ENCODE measurements at places on chromosomes 12 and 14. TPM values are rescaled to one million over a fixed set of nuclear protein-coding genes. Genes with fewer than 3 reads are reported as not detected.

GRCh38 chr12:122835750-122836026, 431 bp downstream of the HIP1R start:
- no peak for DNase-seq

GRCh38 chr14:84591827-84592445, 938.0 kb upstream of the FLRT2 start:
- DNase-seq, result no peak

DNA sequence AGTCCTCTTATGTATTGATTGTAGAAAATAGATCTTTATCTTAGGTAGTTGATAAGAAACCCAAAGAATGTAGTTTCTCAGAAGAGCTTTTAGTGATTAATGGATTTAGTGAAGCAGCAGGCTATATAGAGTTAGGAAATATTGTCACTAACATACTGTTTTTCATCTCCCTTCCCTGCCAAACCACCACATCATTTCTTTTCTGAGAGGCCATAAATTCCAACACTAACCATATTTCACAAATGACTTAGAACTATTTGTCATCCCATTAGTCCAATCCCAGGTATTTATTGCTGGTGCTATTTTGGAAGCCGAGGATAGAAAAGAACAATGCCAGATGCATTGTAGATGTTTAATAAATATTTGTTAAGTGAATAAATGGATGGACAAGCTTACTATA, 185.7 kb downstream of the KICS2 start:
- no peak for DNase-seq

- no peak for DNase-seq
Measured at GRCh38 chr12:27979145-27979544, 6.6 kb upstream of the PTHLH start.

DNA sequence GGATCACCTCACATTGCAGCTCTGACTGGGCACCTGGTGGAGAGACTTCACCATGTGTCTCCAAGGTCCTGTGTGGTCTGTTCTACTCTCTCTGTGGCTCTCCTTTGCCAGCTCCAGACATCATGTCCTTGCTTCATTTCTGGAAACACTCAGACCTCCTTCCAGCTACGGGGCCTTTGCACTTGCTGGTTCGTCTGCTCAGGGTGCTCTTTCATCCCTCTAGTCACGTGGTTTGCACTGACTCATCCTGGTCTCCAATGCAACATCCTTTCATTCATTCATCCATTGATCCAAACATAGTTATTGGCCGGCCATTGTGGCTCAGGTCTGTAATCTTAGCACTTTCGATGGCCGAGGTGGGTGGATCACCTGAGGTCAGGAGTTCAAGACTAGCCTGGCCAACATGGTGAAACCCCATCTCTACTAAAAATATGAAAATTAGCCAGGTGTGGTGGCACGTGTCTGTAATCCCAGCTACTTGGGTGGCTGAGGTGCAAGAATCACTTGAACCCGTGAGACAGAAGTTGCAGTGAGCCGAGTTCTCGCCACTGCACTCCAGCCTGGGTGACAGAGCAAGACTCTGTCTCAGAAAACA, 23.9 kb upstream of the CCDC63 start:
- DNase-seq, result no peak

DNA sequence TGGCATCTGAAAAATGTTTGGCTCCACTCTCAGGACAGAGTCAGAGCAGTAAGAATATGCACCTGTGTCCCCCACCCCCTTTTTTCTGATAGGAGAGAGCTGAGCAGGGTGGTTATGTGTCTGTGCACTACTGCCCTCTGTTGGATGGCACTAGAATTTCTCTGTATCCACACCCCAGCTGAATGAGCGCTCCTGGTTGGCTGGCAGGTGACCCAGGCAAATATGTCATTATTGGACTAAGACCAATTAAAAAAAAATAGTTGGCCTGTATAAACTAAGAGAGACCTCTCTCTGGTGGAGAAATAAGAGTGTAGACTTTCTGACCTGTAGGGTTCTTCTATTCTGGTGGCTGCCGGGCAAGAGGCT, 107.0 kb downstream of the PTCSC3 start:
- DNase-seq, result peak; percentile 60

- DNase-seq, result no peak
Measured at GRCh38 chr12:48601013-48601756, 31.3 kb upstream of the LALBA start.

DNA sequence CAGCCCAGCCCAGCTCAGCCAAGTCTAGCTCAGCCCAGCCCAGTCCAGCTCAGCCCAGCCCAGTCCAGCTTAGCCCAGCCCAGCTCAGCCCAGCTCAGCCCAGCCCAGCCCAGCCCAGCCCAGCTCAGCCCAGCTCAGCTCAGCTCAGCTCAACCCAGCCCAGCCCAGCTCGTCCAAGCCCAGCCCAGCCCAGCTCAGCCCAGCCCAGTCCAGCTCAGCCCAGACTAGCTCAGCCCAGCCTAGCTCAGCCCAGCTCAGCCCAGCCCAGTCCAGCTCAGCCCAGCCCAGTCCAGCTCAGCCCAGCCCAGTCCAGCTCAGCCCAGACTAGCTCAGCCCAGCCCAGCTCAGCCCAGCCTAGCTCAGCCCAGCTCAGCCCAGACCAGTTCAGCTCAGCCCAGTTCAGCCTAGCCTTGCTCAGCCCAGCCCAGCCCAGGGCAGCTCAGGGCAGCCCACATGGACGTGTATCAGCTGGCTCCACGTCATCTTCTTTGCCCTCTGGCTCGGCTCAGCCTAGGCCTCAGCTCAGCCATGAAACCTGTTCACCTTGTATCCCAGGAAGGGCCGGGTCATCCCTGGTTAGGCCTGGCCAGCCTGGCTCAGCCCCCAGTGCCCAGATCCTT, 185.6 kb downstream of the TMEM121 start:
- DNase-seq, result no peak

DNA sequence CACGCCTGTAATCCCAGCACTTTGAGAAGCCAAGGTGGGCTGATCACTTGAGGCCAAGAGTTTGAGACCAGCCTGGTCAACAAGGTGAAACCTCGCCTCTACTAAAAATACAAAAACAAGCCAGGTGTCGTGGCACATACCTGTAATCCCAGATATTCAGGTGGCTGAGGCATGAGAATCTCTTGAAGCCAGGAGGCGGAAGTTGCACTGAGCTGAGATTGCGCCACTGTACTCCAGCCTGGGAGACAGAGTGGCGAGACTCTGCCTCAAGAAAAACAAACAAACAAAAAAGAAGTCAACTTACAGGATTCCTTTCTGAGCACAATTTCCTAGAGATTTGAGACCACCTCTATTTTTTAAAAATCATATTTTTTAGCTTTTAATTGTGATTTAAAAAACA, 45.3 kb downstream of the DGLUCY start:
- no peak for DNase-seq

- DNase-seq, result no peak
Measured at GRCh38 chr12:56450241-56450640, 1.0 kb upstream of the TIMELESS start.

- DNase-seq, result no peak
Measured at GRCh38 chr12:27422697-27423096, 23.8 kb upstream of the SMCO2 start.

GRCh38 chr14:32428875-32429274, 99.8 kb downstream of the AKAP6 start:
- DNase-seq, result no peak

- DNase-seq, result no peak
Measured at GRCh38 chr12:57610554-57611107, 604 bp upstream of the ARHGEF25 start.

GRCh38 chr12:122062832-122063693, 15.5 kb upstream of the MLXIP start:
- DNase-seq, result peak; percentile 76

The P2RX2 gene
- 4.7 TPM for polyA plus RNA-seq

GRCh38 chr14:96959992-96960391, 162.8 kb downstream of the VRK1 start:
- DNase-seq, result no peak

DNA sequence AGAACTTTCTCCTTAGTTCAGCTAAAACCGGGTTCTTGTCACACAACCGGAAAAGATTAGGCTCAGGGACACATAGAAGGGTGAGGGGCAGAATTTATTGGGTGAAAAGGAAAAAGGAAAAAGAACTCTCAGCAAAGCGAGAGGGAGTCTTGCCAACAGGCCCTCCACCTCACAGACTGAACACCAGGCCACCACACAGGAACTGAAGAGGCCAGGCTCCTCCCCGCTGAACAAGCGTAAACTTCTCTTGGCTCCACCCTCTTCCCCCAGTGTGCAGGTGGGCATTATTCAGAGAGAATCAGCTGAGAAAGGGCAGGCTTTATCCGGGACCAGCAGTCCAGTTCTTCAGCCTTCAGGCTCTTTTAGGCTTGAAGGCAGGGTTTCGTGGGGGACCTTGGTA, 125.6 kb upstream of the FGD4 start:
- DNase-seq, result peak; percentile 22

DNA sequence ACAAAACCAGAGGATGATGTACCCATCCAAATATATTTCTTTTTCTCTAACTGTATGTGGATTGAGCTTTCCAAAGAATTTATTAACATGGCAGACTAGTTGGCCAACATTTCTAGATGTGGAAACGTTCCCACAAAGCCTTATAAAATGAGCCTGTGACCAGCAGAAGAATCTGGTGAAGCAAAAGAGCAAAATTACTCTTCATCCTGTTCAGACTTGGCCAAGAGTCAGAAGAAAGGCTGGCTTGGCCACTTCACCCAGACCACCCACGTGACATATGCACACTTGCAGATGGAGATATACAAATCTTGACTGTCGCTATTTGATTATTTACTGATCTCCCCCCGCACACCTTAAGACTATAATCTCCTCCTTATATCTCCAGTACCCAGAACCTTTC, 96.7 kb downstream of the NUAK1 start:
- peak; percentile 7 for DNase-seq

The EPYC gene
- not detected for polyA plus RNA-seq

DNA sequence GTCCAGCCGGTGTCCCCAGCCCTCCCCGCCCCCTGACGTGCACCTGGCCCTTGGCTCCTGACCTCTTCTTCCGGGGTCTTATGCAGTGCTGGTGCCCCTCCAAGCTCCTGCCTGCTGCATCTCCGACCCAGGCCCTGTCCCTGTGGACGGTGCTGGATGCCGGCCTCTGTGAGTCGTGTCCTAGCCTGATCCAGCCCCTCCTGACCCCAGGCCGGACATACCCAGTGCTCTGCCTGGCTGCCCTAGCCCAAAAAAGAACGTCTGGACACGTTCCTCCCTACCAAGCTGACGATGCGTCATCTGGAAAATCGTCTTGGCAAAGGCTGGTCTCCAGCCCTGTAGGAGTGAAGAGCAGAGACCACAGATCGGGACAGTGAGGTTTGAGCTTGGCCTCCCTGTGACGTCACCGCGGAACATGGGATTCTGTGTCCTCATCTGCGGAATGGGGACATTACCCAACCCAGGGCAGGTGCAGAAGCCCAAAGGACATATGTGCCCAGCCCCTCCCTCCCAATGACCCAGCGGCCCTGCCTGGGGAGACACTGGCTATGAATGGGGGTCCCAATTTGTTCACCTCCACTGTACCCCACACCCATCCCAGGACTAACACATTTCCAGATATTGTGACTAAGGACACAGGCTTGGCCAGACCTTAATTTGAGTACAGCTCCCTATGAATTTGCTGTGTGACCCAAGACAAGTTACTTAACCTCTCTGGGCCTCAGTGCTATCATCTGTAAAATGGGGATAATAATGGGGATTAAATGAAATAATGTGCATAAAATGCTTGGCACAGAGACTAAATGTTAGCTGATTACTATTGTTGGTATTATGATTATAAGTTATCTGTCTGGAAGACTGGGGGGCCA, 51.0 kb upstream of the BCL11B start:
- no peak for DNase-seq

GRCh38 chr12:27937768-27938167, 34.8 kb downstream of the PTHLH start:
- no peak for DNase-seq

The SERPINA9 gene
- polyA plus RNA-seq, result not detected

- peak; percentile 52 for DNase-seq
Measured at GRCh38 chr12:29783773-29784666, at the start of gene TMTC1. TMTC1 (minus strand) TSS chr12:29783942; CDS start chr12:29783751, 191 bp downstream.

DNA sequence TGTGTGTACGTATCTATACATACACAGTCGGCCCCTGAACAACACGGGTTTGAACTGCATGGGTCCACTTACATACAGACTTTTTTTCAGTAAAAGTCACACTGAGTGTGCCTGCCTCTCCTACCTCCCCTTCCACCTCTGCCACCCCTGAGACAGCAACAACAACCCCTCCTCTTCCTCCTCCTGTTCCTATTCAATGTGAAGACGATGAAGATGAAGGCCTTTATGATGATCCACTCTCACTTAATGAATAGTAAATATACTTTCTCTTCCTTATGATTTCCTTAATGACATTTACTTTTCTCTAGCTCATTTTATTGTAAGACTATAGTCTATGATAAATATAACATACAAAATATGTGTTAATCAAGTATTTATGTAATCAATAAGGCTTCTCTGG, 25.5 kb downstream of the TM7SF3 start:
- no peak for DNase-seq

DNA sequence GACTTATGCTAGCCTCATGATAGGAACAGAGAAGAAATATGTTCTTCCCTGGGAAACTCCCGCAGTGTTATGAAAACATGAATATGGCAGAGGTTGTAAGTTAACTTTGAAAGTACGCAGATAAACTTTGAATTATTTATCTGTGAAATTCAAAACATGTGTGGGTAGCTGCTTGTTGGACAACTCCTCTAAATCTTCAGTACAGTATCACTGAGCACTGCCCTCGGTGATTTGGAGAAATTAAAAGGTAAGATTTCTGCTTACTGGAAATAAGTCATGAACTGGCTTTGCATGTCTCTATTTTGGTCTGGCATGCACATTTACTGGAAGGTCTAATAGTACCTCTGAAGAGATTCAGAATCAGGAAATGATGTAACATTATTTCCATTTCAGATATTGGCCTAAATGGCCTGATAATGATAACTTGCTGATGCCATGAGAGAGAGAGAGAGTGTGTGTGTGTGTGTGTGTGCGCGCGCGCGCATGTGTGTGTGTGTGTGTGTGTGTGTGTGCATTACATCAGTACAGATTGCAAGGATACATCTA, 1441.9 kb upstream of the FLRT2 start:
- no peak for DNase-seq

The PTGDR gene
- polyA plus RNA-seq, result 0.38 TPM

GRCh38 chr12:6861391-6861790, 5.9 kb upstream of the TPI1 start:
- no peak for DNase-seq

The PPFIBP1 gene
- 96.6 TPM for polyA plus RNA-seq

The BBOF1 gene
- 35.2 TPM for polyA plus RNA-seq

GRCh38 chr14:93200553-93200952, 6.3 kb downstream of the GON7 start:
- DNase-seq, result no peak

The ORAI1 gene
- 11.1 TPM for polyA plus RNA-seq

DNA sequence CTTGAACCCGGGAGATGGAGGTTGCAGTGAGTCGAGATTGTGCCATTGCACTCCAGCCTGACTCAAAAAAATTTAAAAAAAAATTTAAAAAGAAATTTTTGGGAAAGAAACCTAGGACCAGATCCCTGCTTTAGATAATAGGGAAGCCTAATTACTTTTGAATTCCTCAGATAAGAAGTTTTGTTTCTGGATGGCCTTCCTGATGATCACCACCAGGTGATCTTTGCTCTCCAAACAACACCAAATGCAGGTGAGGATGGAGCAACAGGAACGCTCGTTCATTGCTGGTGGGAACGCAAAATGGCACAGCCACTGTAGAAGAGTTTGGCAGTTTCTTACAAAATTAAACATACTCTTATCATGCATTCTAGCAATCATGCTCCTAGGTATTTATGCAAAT, 28.5 kb upstream of the KLC1 start:
- DNase-seq, result no peak
